T1000 (cell line): ENCODE measurements at places on chromosomes 7 and 10.

DNA sequence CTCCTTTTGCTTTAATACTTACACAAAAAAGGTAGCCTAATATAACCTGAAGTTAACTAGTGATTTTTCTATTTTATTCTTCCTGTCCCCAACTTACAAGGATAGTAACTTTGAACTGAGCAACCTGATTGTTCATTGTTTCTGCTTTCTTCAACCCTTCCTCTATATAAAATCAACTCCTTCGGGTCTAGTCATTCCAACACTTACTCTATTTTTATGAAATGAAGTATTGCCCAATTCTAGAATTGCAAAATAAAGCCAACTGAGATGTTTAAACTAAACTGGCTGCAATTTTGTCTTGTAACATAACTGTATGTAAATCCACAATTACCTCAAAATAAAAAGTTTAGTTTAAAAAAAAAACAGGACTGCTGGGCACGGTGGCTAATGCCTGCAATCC lies 20.3 kb upstream of the DNA2 start:
- DNase-seq, result no peak

DNA sequence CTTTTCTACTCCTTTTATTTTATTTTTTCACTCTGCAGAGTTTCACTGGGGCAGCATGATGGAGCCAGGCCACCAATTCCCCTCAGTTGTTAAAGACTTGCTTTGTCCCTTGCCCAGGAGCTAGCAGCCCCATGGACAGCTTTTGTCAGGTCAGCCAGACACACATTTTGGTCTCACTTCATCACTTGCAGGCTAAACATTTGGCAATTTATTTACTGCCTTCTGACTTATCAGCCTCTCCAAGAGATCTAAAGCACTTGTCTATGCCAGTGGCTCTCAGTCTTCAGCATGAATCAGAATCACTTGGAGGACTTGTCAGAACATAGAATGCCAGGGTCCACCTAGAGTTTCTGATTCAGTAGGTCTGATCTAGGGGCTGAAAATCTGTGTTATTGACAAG lies 66.4 kb upstream of the GDF10 start:
- no peak for DNase-seq

DNA sequence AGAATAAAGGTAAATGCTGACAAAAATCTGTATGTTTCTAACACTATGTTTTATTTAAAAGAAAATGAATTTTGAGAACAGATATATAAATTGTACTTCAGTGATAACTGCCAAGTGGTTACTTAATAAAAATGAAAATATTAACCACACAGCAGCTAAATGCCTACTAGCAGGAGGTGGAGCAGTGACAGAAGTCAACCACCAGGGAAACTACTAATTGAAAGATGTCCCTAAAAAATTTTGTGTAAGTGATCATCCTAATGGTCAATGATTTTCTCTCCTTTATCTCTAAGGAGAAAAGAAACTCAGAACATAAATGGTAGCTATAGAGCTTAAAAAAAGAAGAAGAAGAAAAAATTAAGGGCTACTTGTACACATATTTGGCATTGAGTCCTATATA lies 22.9 kb downstream of the WNT16 start:
- DNase-seq, result no peak

DNA sequence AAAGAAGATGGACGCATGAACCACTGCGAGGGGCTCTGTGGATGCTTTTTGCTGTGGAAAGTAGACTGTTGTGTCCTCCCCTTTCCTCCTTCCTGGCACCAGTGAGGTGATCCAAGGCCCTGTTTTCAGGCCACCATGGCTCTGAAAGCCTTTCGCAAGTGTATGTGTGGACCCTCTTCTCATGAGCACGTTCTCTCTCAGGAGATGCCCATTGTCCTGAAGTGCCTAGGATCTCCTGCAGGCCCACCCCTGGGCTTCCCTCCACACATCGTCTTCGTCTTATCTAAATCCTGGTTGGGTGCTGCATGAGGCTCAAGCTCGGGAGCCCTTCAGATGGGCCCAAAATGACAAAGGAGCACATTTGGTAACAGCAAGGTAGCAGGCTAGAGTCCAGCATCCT lies 188.2 kb downstream of the PTPN20 start:
- no peak for DNase-seq

- DNase-seq, result no peak
These were observed 227.5 kb downstream of the WDR11 start for GRCh38 chr10:121078672-121079102.

- peak; percentile 68 for DNase-seq
These were observed 57.8 kb upstream of the PCGF5 start for GRCh38 chr10:91162495-91163268.

DNA sequence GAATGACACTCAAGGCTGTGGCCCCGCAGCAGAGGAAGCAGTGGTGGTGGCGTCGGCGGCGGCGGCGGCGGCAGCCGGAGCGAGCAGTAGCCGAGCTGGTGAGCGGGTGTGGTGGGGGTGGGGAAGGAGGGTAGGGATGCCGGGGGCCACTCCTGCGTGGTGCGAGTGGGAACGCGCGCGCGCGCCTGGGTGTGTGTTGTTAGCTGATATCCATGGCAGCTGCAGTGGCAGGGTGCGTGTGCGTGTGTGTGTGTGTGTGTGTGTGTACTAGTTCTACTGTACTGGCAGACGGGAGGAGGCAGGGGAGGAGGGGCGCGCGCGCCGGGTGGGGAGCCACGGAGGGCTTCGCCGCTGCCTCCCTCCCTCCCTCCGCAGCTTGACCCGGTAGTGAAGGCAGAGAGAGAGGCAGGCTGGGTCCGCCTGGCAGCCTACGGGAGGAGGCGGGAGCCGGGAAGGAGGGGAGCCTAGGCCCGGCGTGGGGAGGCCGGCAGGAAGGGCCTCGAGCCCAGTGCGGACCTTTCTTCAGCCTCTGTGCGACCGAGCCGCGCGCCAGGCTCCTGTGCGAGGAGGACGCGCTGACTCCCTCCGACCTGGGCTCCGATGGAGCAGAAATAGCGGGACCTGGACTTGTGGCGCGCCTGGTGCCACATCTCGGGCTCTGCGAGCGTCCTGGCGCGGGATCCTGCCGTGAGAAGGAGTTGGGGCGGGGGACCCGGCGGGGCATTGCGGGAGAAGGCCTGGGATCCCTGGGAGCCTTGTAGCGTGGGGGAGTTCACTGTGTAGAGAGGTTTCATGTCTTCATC lies at the start of gene MAGI2:
Gene MAGI2 (minus strand): TSS at position 110 of the 803 bp plus-strand sequence. CDS start 347 bp downstream, outside the sequence.
- DNase-seq, result peak; percentile 66

- DNase-seq, result no peak
These were observed 812.7 kb upstream of the COBL start for GRCh38 chr7:52129278-52129677.

- DNase-seq, result no peak
These were observed 60.7 kb downstream of the TMEM209 start for GRCh38 chr7:130144312-130145171.
